ENCODE measurements at places on chromosomes 7 and 10. TPM values are rescaled to one million over a fixed set of nuclear protein-coding genes. Genes with fewer than 3 reads are reported as not detected.

Gene DOCK4
- total RNA-seq = 63.8 TPM

Gene TFEC
- total RNA-seq = 0.89 TPM

Gene SCART1
- 0.26 TPM for total RNA-seq

Gene PARD3
- 22.6 TPM for total RNA-seq

Gene COL26A1
- not detected for total RNA-seq
